Lung (tissue), 17 donors: ENCODE measurements at places on chromosomes 12 and 14. TPM values are rescaled to one million over a fixed set of nuclear protein-coding genes. Genes with fewer than 3 reads are reported as not detected.

Gene DHH
- total RNA-seq: 2.6 TPM

DNA sequence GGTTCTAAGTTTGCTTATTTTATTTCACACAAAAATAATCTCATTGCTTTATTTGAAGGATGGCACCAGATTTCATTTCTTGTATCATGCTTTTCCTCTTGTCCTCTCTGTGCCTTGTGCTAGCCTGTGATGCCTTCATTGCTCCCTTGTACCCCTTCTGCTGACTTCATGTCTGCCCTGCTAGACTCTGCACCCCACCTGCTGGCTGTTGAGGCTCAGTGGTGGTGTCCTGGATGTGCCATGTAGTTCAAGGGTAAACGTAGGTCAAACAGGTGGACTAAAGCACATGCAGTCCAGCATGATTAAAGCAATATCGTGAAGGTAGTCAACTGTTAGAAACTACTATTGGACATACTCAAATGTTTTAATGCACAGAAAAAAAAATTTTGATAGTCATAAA, 21.6 kb downstream of the MRPS35 start:
- DNase-seq: no peak

Gene ASIC1
- 2.0 TPM for total RNA-seq

DNA sequence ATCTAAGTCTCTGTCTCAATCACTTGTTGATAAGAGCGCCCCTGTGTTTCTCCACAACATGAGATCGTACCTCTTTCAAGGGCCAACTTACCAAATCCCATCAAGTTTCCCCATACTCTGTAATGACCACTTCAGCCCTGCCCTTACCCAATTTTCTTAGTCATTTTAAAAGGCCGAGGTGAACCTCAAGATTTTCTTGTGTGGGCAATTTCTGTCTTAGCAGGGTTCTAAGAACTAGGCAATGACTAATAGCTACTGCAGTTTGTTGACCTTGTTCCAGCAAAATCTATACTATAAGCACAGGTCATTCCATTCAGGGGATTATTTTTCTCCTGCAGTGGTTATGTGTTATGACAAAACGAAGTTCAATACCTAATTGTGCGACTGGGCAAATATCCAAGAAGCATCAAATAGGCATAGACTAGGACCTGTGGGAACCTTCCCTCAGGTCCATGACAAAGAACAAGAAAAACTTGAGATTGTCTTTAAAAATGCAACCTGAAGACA, 359.8 kb downstream of the PCNX1 start:
- DNase-seq: no peak

DNA sequence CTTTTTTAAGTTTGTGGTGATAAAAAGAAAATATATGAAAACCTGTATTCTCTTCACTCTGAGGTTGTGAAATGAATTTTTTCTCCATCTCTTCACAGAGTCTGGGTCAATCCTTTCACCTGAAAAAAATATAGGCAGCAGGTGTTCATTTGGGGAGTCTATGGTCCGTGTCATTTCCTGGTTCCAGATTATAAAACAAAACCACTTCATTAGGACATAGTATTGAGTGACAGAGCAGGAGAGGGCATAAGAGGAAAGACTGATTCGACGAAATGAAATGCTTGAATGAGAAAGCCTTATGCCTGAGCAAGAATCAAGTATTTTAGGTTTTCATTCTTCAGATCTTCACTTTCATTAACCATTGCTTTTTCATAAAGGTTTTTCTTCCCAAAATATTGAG, 51.8 kb upstream of the NUAK1 start:
- DNase-seq: no peak

DNA sequence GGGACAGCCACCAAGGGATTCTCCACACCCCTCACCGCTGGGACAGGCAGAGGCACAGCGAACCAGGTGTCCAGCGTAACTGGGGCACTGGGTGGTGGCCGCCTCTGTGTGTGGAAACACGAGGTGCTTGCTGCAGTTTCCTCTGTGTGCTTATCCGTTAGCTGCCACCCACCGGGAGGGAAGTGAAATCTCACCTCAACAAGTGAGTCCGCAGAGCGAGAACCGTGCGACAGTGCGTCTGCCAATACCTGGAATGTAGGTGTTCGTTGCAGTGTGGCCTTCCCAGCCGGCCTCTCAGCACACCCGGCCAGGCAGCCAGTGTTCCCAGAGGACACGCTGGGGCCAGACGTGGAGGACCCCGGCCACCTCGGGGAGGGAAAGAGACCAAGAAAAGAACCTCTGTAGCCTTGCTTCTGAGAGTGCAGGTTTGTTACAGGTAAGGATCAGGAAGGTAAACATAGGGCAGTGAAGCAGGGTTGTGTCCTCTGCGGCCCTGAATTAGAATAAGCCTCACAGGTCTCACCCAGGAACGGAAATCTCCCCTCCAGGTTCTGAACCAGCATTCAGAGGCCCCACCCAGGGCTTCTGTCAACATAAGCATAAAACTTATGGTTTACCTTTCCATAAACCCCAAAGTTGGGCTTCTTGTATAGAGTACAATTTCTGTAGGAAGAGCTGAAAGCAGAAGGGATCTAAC, 1.5 kb downstream of the BCL2L14 start:
- no peak for DNase-seq

Gene ARID2
- 27.0 TPM for total RNA-seq

- DNase-seq: no peak
These were observed 7.0 kb upstream of the MARK3 start for GRCh38 chr14:103378038-103378854.

DNA sequence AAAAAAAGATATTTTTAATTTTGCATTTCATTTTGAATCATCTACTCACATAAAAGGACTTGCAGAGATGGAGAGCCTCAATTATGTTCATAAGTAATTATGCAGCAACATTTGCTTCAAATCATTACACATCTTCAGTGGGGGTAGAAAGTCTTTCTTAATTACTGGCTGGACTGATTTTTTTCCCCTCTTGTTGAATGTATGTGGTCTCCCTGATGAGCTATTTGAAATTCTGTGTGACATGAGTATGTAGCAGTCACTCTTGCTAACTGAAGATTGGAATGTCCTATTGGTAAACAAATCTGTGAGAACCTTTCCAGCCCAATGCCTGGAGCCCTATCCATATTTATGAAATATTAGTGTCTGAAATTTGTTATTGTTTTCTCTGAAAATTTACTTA, 139.8 kb downstream of the TMTC2 start:
- DNase-seq: peak; percentile 73

DNA sequence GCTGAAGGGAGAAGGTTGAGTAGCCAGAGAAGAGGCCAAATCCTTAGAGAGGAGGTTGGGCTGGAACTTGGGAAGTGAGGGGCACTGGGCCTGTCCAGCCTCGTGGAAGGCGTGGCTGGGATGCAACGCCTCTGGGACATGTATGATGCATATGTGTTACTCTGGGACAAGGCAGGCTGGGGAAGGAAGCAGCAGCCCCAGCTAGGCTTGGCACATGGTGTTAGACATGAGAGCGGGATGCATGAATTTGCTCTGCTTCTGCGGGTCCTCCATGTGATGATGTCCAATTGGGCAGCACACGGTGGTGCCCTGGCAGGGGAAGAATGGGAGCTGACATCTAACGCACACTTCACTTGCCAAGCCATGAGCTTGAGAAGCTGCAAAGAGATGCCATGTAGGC, 21.3 kb downstream of the PLEKHH1 start:
- DNase-seq: no peak

- no peak for DNase-seq
These were observed 29.3 kb upstream of the RASSF8 start for GRCh38 chr12:25929142-25929541.

DNA sequence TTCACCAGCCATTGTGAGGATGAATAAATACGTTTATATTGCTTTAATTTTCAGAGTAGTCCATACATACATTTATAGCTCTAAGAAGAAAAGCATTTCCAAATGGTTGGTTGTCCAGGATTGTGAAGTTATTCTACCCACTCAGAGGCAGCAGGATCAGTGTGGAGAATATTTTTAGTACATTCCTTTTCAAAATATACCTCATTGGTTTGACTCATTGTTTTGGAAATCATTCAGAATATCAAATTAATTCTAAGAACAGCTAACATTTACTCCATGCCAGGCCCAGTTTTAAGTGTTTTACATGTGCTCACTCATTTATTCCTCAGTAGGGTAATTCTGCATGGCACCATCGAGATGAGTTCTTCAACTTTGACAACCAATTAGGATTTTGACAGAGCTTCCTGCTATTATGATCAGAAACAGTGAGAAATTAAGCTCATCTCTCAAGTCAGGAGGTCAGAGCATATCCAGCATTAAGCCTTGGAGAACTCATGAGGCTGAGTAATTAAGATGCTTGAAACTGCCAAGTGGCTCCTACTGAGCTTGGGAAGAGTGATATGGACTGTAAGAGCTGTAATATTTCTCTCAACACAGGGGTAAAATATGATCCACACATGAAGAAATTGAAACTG, 153.3 kb upstream of the CLEC14A start:
- no peak for DNase-seq

DNA sequence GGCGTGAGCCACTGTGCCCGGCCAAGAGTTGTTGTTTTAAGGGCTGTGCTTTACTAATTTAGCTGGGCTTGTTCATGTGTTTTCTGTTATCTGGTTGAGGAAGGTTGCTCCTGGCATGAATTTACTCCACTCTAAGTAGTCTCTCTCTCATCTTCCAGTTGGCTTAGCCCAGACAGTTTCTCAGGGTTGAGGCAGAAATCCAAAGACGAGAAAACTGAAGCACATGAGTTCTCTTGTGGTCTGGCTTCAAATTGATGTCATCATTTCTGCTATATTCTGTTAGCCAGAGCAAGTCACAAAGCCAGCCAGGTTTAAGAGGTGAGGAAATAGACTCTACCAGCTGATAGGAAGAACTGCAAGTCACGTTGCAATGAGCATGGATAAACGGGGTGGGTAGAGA, 57.9 kb downstream of the E2F7 start:
- DNase-seq: no peak

- DNase-seq: peak; percentile 30
These were observed 90.4 kb downstream of the PIWIL1 start for GRCh38 chr12:130428116-130428515.

Gene SLC25A47
- not detected for total RNA-seq

- no peak for DNase-seq
These were observed 204.9 kb downstream of the TMX1 start for GRCh38 chr14:51445001-51445390.

Gene NRXN3
- total RNA-seq: 8.3 TPM

DNA sequence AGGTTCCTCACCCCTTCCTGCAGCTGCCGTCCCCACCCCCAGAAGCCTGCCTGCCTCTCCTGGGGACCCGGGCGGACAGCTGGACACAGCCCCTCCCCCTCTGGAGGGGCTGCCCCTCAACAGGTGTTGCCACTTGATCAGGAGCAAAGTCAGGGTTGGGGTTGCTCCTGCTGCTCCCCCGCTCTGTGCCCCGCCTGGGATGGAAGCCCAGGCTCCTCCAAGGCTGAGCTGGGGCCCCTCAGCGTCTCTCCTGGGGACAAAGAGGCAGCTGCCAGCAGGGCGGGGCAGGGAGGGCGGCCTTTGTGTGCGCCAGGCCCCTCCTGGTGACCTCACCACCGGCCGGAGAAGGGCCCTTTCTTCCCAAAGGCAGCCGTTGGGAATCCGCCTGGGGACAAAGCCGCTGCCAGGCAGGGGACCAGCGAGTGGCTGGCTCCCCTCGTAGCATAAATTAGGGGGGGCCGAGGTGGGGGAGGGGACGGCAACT, 13.7 kb downstream of the TRMT61A start:
- DNase-seq: peak; percentile 73

- DNase-seq: peak; percentile 39
These were observed 43.0 kb downstream of the LRIG3 start for GRCh38 chr12:58877243-58877743.

DNA sequence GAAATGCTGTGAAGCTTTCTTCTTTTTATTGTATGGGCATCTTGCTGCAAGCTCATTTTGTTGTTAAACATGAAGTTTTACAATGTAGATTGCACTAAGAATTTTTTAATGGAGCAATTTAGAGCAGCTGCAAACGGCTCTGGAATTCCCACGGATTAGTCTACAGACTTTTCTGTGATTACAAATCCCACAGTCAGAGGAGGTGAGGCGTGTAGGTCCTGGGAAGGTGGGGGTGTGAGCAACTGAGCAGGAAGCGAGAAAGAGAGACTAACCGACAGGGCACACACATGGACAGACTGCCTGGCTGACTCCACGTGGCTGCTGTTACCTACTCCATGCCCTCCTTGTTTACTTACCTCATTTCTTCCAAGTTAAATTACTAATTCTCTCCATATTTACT, 348.5 kb downstream of the NPAS3 start:
- no peak for DNase-seq

Gene ESRRB
- total RNA-seq: 0.26 TPM

Gene EML5
- 2.1 TPM for total RNA-seq

Gene PTPRR
- 0.98 TPM for total RNA-seq
